ENCODE measurements at places on chromosomes 2 and 18.
A peak's percentile ranks its signal among the peaks of the same experiment; 100 is the strongest.

- DNase-seq = no peak
These were observed 76.4 kb upstream of the CABLES1 start for GRCh38 chr18:23058746-23059415.

GRCh38 chr2:51165534-51166260, 133.8 kb upstream of the NRXN1 start:
- no peak for DNase-seq

- DNase-seq = peak; percentile 2
These were observed 132.6 kb downstream of the MAP2 start for GRCh38 chr2:209556354-209556961.

DNA sequence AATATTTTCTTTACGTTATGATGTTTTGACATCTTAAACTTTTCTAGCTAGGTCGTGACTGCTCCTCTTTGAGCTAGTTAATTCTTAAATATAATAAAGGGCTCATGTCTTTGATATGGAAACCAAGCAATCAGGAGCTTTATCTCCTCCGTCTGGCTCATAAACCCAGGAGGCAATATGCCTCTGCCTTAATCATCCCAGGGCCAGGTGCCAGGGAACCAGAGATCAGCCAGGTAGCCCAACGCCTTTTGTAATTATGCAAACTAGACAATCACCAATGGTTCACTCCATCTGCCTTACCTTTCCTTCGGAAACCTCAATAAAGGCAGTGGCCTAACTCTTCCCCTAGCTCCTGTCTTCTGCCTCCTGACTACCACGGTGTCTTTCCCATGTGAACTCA, 213.7 kb downstream of the KCNJ3 start:
- no peak for DNase-seq

- no peak for DNase-seq
These were observed 10.5 kb downstream of the NAPG start for GRCh38 chr18:10536280-10536679.
